ENCODE measurements at places on chromosomes 4 and X. TPM values are rescaled to one million over a fixed set of nuclear protein-coding genes. Genes with fewer than 3 reads are reported as not detected.

Gene GNRHR
- not detected for total RNA-seq

Gene CC2D2A
- 31.5 TPM for total RNA-seq

GRCh38 chr4:63563288-63564014 is 845.8 kb downstream of the TECRL start:
- no peaks in the 10 kb centered on the region for H3K27me3 ChIP-seq
- H3K36me3 ChIP-seq: peaks cover 2% of the 10 kb centered on the region
- DNase-seq: no peak
- H3K4me3 ChIP-seq: no peak overlapping the region
- no peak overlapping the region for H3K27ac ChIP-seq

DNA sequence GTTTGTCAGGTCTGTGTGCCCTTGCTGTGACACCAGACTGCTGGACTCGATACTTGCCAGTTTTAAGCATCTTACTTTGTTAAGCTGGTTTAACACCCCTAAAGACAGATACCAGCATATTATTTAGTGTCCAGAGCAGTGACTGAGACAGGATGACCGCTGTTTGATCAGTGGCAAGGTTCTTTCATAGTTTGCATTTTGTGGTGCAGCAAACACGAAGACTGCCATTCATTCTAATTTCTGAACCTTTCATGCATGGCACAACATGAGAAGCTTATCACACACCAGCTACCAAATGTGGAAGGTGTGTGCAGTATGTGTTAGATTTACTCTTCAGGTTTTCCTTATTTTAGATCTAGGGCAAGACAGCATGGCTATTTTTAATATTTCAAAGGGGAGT is 28.2 kb downstream of the JADE1 start:
- no peak for DNase-seq
- H3K36me3 ChIP-seq: peaks cover 2% of the 10 kb centered on the region
- H3K4me1 ChIP-seq: peaks cover 40% of the 10 kb centered on the region
- no peak overlapping the region for H3K4me3 ChIP-seq
- H3K27ac ChIP-seq: no peak overlapping the region

DNA sequence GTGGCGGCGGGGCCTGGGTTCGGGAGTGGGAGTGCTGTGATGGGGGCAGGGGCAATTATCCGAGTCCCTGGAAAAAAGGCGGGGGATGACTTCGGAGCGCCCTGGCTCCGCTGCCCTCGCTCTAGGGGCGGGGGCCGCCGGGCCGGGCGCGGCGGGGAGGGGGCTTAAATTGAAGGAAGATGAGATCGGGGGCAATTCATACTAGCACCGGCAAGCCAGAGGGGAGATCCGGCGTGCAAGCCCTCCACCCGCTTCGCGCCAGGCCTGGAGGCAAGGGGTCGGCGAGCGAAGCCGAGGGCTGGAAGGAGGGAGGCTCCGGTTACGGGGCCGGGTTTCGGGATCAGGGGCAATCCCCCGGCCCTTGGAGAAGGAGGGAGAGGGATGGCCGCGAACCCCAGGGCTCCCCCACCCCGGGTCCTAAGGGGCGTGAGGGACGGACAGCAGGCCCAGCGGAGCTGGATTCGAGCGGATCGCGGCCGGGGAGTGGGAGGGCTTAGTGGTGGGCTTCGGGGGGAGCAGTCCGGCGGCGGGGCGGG is 1.2 kb downstream of the BCORL1 start:
- peaks cover 9% of the 10 kb centered on the region for H3K4me1 ChIP-seq
